ENCODE measurements at places on chromosomes 12 and 14.

DNA sequence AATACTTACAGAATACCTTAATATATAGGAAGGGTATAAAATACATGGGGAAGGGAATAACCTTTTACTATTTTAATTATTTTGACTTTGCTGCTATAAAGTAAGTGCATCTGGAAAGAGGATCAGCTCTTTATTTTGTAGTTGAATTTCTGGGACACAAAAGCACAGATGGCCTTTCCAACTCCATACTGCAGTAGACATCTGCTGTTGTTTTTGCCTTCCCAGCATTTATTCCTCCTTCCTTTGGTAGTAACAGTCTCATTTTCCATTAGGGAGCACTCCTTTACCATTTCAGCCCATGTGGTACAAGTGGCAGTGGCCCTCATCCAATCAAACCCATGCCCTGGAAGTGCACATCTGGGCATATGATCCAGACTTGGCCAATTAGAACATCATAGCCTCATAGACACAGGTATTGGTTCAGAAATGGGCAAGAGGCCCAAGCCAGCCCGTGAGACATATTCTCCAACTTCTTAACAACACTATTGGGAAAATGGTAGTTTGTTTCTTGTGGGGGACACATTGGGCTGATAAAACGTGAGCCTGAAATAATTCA lies 64.8 kb upstream of the YARS2 start:
- DNase-seq = no peak

- peak; percentile 15 for DNase-seq
Observed at GRCh38 chr12:23221066-23221465, 596.1 kb downstream of the ETNK1 start.

- DNase-seq = no peak
Observed at GRCh38 chr12:108972358-108972757, 48.5 kb downstream of the SVOP start.

DNA sequence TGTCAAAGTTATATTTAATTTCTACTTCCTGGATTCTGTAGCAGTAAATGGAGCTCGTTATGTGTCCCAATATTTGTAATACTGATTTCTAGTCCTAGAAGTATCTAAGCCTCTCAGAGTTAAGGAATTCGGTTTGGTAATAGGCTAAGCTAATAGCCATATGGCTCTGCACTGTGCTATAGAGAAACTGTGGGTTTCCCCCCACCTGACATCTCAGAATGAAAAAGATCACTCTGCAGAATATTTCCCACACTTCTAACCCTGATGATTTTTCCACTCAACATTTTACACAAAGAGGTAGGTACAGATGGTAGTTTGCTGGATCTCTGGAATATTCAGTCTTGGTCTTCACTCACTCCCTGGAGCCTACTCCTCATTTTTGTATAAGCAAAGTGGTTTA lies 71.2 kb downstream of the BORCS5 start:
- DNase-seq = no peak

- DNase-seq = peak; percentile 12
Observed at GRCh38 chr12:27635349-27635972, 60.8 kb upstream of the REP15 start.

DNA sequence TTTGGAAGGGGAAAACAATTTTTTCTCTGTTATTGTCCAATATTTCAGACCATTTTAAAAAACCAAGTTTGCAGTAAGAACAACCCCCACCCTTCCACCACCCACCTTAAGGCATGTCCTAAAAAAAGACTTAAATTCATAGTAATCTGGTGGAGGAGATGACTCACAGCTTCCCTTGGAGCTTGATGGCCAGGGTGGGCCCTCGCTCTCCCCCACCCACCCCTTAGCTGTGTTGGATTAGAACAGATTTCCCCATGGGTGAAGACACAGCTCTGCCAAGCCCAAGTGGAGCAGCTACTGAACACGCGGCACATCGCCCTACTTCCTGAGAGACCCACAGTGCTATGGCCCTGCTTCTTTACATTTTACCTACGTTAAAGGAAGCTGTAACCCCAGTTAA lies 140.3 kb downstream of the GCH1 start:
- no peak for DNase-seq

GRCh38 chr14:50395448-50395847 lies 1.2 kb downstream of the CDKL1 start:
- no peak for DNase-seq

DNA sequence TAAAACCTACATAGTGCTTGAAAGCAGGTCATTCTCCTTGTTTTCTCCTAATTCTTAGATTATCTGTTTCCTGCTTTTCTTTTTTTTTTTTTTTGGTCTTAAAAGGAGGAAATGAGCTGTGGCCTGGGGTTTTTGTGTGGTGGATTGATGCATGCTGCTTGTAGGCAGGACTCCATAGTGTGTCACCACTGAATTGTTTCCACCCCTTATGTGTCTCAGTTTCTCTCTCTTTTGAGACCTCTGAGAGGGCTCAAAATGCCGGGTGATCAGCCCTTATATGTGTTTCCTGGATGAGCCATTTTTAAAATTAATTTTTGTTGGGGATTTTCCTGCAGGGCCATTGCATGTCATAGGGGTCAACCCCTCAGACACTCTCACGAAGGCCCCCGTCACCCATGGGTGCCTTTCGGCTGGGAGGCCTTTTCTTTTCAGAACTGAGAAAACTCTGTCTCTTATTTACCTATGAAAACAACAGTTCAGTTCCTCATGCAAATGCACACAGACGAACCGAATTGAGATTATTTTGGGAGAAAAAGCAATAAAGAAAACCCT lies 32.0 kb upstream of the LRRK2 start:
- no peak for DNase-seq

GRCh38 chr14:89992273-89992672 lies 36.5 kb downstream of the TDP1 start:
- no peak for DNase-seq

GRCh38 chr14:57611555-57612075 lies 118.0 kb upstream of the CCDC198 start:
- no peak for DNase-seq

- DNase-seq = no peak
Observed at GRCh38 chr12:76124456-76124855, 40.0 kb upstream of the NAP1L1 start.

- DNase-seq = no peak
Observed at GRCh38 chr12:121974026-121974985, 47.4 kb upstream of the BCL7A start.

DNA sequence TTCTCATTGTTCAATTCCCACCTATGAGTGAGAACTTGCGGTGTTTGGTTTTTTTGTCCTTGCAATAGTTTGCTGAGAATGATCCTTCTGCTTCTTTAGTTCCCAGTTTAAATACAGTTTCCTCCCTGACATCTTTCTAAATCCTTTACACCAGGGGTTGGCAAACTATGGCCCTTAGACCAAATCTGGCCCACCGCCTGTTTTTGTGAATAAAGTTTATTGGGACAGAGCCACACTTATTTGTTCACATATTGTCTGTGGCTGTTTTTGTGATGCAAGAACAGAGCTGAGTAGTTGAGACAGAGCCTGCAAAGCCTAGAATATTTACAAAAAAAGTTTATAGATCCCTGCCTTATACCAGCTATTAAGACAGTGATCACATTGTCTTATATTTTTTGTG lies 53.7 kb downstream of the SERPINA10 start:
- no peak for DNase-seq

GRCh38 chr14:29836395-29836794 lies 91.3 kb downstream of the PRKD1 start:
- DNase-seq = no peak

- no peak for DNase-seq
Observed at GRCh38 chr14:96104469-96105057, 65.4 kb downstream of the C14orf132 start.

DNA sequence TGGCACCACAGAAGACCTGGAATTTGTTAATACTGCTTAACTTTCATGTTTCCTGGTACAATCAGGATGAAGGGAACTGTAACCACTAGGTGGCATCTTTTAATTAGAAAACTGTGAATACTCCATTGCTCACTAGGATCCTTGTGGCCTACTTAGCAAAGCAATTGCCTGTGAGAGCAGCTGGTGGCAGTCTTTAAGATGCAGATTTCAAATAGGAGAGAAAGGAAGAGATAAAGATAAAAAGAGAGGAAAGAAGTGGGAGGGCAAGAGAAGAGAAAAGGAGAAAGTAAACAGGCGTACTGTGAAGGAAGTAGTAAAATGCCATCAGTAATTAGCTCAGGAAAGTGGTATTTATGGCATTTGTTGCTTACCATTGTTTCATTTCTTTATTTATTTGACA lies 114.5 kb downstream of the RAD51B start:
- DNase-seq = peak; percentile 94

- no peak for DNase-seq
Observed at GRCh38 chr12:99068993-99069747, 424.1 kb downstream of the APAF1 start.

DNA sequence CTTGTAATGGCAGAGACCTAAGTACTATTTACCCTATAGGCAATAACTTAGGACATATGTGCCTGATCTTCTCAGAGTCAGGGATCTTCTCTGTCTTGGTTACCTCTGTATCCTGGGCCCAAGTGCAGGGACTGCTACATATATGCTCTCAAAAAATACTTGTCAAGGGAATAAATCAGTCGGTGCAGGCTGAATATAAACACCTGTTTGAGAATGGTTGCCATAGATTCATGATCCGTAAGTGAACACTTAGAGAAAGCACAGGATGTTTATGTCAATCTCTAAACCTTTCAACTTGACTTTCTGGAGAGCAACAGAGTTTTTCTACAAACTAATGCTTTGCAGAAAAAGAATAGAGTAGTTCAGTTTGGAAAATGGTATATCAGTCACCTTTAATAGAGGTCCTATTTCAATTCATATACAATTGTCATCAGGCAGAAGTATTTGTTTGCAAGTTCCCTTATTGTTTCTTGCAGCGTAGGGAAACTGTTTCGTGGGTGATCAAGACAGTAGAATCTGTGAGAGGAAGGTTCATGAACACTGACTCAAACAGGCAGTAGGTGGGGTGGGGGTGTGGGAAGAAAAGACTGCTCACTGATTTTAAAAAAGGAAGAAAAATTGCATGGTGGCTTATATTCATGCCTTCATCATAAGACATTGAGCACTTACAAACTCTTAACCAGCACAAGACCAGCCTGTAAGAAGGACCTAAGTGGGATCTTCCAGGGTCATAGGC lies 6.0 kb upstream of the UBE2N start:
- no peak for DNase-seq

- DNase-seq = peak; percentile 43
Observed at GRCh38 chr14:34137001-34137745, 186.3 kb upstream of the EGLN3 start.

DNA sequence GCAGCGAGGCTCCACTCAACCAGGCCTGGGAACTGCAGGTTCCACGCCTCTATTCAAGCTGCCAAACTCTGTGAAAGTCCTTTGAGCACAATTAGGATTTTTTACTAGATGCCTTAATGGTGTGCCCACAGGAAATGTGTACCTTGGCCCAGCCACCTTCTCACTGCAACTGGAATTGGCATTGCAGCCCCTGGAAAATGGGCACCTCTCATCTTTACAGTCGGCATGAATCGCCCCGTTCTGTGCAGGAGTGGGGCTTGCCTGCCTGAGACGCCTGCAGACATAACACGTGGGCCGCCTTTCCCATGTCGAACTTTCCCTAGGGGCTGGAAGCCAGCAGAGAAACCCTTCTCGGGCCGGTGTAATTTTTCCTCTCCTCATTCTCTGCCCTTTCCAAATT lies 42.0 kb upstream of the ELK3 start:
- no peak for DNase-seq

DNA sequence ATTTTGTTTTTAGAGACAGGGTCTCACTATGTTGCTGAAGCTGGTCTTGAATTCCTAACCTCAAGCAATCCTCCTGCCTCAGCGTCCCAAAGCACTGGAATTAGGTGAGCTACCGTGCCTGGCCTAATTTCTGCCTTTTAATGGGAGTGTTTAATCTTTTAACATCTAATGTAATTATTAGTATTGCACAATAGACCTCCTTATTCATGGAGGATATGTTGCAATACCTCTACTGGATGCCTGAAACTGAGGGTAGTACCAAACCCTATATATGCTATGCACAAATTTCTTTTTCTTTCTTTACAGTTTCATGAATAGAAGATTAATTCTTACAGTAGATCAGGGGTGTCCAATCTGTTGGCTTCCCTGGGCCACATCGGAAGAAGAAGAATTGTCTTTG lies 47.8 kb downstream of the MYRFL start:
- DNase-seq = no peak

Measured in HAP-1 (cell line).